ENCODE measurements at places on chromosomes 5 and 9.

DNA sequence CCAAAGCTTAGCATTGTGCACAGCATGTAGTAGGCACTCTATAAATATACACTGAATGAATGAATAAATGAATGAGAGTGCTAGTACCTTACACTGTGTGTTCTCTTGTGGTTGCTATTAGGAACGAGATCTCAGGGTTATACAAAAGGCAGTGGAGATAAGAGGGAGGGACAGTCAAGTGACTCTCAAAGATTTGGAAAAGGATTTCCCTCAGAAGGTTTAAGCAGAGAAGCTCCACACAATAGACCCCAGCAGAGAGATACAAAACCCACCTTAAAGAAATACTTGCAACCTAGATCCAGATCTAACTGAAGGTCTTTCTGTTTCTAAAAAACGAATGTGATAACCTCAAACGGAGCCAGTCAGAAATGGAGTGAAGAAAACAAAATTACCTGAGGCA lies 11.8 kb upstream of the EFNA5 start:
- no peak for DNase-seq

DNA sequence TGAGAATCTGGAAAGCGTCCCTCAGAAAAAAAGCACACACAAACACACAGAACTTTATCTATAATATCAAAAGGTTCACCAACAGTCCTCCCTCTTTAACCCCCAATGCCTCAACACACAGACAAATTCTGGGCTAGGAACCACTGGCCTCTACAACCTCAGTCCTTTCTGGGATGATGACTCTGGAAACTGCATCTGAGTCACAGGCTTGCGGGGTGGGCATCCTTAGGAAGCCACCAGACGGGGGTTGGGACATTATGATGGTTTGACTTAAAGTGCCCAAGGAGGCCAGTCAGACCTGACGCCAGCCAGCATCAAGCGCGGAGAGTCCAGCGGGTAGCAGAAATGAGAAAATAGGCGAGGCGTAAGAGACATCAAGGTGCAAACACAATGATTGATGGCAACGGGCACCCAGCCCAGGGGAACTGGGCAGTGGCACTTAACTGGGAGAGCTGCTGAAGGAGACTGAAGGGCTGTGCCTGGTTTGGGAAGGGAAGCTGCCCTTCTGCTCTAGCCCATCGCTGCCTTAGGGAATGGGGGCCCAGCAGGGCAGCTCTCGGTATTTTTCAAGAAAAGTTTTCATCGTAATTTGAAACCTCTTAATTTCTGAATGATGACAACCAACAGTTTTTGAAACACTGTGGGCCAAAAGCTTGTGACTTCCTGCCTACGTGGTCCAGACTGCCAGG lies 20.7 kb downstream of the SPRY4 start:
- no peak for DNase-seq

DNA sequence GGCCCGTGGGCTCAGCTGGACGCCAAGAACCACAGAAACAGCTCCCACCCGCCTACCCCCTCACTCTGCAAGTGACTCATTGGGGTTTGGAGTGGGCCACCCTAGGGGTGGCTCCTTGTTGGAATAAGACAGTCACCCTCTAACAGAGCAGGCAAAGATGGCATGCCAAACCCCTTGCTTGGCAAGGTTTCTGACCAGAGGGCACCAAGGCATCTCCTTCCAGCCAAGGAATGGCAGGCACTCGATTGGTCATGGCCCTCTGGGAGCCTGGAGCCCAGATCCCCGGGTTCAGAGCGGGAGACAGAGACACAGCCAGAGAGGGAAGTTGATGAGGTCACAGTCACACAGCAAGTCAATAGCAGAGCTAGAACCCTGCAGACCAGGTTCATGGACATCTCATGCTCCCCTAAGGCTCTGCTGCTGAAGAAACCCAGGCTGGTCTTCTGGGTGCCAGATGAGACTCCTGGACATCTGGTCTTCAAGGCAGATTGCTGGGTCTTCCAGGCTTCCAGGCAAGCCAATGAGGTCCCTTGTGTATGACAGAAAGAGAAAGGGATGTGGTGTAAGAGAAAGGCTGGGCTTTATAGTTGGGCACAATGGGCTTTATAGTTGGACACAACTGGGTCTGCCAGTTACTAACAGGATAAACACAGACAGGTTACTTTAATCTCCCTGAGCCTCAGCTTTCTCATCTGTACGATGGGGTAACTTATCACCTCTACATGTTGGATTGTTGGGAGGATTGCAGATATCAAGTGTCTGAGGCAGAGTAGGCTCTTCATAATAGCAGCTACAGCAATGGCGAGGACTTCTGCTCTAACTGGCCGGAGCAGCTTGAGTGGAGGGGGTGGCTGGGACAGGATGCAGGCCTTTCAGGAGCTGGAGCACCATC lies 23.3 kb upstream of the KIF12 start:
- DNase-seq: no peak

DNA sequence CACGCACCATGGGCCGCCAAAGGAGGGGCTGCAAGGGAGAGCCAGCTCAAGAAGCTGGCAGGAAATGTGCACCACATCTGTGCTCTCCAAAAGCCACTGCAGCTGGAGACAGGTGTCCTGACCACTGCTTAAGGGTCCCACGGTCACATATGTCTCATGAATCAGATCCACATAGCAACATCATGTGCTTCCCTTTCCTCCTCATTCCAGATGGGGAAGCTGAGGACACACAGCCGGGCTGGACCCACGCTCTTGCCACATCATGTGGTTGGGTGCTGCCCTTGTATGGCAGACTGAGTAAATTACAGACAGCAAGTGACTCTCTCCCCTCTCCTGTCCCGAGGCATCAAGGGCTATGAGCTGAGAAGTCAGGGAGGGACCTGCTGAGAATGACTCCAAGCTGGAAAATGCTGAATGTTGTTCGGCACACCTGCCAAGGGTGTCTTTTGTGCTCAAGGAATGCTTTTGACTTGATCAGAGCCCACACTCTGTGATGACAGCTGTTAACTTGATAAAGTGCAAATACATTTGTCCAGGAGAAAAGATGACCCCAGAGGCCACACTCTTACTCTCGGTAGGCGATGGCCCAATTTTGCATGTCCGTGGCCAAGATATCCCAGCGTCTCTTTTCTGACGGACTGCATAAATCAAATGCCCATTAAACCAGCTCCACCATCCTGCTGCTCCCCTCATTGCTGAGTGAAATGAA lies 58.2 kb downstream of the NSUN2 start:
- DNase-seq: no peak

- peak; percentile 85 for DNase-seq
Measured at GRCh38 chr5:82641331-82642003, 363.3 kb upstream of the RPS23 start.

- no peak for DNase-seq
Measured at GRCh38 chr5:40871177-40871576, 30.0 kb downstream of the CARD6 start.

- no peak for DNase-seq
Measured at GRCh38 chr5:88480245-88480644, 211.6 kb upstream of the TMEM161B start.

- DNase-seq: no peak
Measured at GRCh38 chr5:8068078-8068477, 199.1 kb downstream of the MTRR start.

GRCh38 chr5:177402271-177403043 lies 2.0 kb upstream of the PFN3 start:
- DNase-seq: no peak

DNA sequence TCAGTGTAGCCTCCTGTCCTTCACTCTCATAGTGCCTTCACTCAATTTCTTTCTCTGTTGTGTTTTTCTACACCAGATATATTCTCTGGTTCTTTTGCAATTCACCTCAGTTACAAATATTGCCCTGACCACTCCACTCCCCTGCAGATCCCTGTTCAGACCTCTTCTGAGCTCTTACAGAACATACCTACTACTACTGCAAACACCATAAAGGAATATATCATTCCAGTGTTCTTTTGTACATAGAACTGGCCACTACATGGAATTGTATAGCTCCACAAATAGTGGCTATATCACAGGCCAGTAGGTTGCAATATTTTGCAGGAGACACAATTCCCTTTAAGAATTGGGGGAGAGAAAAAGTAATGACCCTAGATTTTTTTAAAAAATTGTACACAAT lies 21.0 kb downstream of the ALDH1A1 start:
- DNase-seq: no peak

- no peak for DNase-seq
Measured at GRCh38 chr9:5596173-5596572, 32.7 kb upstream of the RIC1 start.

DNA sequence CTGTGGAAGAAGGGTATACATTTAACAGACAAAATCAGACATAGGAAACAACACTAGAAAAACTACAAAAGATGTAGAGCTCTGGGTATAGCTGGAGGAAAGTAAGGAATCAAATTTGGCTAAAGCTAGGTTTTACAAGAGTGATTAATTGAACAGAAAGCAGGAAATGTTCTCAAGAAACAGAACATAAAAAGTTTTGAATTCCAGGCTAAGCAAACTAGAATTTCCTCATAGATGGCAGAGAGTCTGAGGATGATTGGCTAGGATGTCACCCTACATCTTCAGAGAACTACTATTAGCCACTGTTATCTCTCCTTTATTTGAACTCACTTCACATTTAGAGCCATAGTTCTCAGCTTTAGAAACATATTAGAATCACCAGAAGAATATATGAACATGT lies 502.1 kb upstream of the PAPPA start:
- no peak for DNase-seq

GRCh38 chr5:77224672-77225355 lies 14.3 kb downstream of the PDE8B start:
- DNase-seq: no peak

- no peak for DNase-seq
Measured at GRCh38 chr5:113054899-113055298, 78.3 kb downstream of the DCP2 start.

- no peak for DNase-seq
Measured at GRCh38 chr5:55062039-55062779, 38.2 kb downstream of the GZMK start.

GRCh38 chr5:129601576-129601975 lies 141.5 kb downstream of the ADAMTS19 start:
- no peak for DNase-seq

DNA sequence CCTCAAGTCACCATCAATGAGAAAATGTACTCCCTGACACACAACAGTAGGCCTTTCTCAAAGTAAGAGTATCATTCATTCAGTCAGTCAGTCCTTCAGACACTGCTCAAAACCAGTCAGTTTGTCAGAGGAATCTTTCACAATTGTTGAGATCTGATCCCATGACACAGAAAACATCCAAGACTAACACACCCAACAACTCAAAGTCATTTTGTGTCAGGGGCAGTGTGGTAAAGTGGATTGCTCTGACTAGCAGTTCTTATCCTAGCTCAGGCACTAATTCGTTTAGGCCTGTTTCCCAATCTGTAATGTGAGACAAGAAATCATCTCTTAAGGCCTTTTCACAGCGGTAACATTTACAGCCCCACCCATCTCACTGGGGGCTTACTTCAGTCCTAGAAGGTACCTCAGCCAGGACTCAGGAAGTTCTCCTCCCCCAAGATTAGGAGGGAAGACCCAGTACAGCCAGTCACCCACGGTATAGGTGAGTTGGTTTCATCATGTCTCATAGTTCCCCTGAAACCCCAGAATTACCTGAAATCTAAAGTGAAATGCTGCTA lies 31.9 kb downstream of the SH3TC2 start:
- peak; percentile 26 for DNase-seq

Measured in stromal cell of bone marrow (primary cell).